ENCODE measurements at places on chromosomes 6 and 20.

DNA sequence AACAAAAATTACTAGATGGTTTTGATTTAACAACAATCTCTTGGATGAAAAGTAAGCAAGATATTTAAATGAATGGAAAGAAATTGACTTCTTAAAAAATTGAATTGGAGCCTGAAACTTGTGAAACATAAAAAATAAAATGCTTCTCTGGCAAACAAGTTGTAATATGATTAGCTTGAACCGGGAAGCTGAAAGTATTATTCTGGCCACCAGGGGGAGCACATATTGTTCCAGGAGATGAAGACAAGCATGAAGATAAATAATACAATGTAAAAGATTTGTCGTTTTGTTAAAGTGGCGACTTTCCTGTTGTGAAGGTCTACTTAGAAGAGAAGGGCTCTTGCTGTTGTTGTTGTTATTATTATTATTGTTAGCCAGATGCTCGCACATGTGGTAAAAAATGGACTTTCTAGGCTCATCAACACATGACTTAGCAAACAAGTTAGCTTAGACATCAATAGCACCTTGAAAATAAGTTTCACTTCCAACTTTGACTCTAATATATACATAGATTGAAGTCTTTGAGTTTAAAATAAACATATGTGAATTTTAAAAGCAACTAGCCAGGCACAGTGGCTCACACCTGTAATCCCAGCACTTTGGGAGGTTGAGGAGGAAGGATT is 14.2 kb downstream of the PAX1 start:
- DNase-seq = peak; percentile 41

GRCh38 chr6:151056230-151056907 is 183.4 kb upstream of the AKAP12 start:
- DNase-seq = no peak

DNA sequence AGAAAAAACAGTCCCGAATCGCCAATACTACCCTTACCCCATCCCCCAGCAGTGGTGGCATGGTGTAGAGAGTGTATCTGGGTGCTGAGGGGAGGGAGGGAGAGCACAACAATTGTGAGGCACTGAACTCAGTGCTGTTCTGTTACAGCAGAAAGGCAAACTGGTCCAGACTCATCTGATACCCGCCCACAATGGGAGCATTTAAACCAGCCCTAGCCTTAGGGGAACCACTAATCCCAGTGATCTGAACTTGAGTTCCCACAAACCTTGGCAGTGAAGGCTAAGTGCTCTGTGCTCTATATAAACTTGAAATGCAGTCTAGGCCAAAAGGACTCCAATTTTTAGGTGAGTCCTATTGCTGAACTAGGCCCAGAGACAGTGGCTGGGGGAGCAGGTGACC is 666.4 kb upstream of the PTCHD4 start:
- no peak for DNase-seq

- no peak for DNase-seq
Observed at GRCh38 chr6:21592953-21593352, 598 bp upstream of the SOX4 start.

- no peak for DNase-seq
Observed at GRCh38 chr6:41578217-41579087, 32.3 kb downstream of the FOXP4 start.

- DNase-seq = peak; percentile 33
Observed at GRCh38 chr6:1554476-1555310, 55.0 kb upstream of the FOXC1 start.

DNA sequence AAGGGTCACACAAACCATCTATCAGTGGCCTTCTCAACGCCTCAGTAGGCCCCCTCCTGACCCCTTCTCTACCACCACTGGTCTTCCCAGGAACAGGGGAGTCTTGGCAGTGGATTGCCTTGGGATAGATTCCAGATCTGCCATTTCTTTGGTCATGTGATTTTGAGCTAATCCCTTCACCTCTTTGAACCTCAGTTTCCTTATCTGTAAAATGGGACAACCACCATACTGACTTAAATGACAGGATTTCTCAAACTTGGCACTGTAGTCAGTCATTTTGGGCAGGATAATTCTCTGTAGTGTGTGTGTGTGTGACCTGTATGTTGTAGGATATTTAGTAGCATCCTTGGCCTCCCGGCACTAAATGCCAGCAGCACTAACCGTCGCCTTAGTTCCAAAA is 89.1 kb downstream of the CDH22 start:
- no peak for DNase-seq

DNA sequence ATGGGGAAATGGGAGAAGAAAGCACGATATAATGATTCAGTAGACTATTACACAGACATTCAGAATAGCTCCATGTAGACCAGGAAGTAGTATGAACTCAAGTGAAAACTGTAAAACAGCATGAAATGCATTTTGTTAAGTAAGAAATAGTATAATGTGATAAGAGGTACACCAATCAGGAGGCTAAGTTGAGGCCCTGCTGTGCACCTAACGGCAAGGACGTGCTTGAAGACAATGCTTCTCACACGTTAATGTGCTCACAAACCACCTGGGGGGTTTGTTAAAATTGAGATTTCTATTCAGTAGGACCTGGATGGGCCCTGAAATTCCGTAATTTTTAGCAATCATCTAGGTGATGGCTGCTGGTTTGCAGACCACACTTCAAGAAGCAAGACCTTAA is 178.9 kb upstream of the SULF2 start:
- DNase-seq = no peak

GRCh38 chr6:26223650-26224546 is 136.7 kb downstream of the HFE start:
- DNase-seq = no peak

DNA sequence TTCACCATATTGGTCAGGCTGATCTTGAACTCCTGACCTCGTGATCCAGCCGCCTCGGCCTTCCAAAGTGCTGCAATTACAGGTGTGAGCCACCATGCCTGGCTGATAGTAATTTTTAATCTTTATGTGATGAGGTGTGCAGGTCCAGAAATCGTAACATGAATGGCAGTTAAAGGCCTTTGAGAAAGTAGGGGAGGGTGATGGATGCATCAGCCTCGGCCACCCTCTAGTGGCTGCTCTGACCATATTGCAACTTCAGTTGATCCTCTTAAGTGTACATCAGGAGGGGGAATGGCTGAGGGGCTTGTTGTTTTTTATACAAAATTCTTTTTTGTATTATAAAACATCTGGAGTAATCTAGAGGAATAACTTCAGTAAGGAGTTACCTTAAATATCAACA is 193.0 kb downstream of the ZFAND3 start:
- DNase-seq = no peak

DNA sequence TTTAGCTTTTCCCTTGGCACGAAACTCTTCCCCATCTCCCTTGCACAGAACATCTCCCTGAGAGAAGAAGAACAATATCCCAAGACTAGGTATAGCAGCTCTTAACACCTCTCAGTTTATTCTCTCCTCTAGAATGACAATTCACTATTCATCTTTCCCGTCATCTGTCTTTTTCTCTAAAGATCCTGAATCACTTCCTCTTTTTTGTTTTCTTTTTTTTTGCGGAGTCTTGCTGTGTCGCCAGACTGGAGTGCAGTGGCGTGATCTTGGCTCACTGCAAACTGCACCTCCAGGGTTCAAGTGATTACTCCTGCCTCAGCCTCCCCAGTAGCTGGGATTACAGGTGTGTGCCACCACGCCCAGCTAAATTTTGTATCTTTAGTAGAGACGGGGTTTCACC is 574.4 kb upstream of the MAP3K7 start:
- no peak for DNase-seq

DNA sequence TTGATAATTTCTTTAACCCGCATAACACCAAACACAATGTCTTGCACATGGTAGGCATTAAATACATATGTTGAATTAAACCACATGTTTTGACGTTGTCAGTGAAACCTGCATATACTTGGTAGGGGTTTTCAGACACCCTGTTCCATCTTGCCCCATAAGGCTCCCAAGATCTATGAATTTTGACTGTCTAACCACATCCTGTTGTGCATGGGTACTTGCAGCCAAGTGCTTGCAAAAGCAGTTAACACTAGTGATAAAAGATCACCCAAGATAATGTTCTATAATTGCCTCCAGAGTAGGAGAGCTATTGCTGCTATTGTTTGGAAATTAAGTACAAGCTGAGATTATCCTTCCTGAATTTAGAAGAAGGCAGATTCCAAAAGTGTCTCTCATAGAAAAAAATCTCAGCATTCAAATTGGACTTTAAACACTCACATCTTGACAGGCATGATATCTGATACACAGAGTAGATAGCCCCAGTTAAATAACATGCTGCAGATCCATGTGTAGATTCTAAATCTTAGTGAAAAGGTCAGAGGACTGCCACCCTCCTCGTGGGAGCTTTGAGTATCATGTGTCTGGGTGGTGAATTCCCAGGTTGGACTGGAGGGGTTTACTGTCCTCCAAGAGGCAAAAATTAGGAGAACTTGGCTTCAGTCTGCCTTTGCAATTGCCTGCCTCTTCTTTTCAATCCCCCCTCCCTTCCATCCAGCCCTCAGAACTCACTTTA is 25.8 kb upstream of the CCN6 start:
- no peak for DNase-seq

- no peak for DNase-seq
Observed at GRCh38 chr6:168044521-168045130, 34.4 kb downstream of the FRMD1 start.

DNA sequence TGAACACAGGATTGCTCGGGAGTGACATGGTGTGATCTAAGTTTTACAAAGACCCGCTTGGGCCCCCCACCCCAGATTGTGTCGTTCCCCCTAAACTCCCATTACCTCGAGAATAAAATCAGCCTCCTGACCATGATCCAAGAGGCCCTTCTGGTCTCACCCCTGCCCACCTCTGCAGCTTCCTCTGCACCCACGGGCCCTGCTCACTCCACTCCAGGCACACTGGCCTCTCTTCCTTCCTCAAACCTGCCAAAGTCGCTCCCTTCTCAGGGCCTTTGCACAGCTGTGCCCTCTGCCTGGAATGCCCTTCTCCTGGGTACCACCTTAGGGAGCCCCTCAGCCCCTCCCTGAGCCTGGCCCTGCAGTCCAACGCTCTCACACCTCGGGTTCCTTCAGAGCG is 17.9 kb downstream of the TGM2 start:
- DNase-seq = no peak

DNA sequence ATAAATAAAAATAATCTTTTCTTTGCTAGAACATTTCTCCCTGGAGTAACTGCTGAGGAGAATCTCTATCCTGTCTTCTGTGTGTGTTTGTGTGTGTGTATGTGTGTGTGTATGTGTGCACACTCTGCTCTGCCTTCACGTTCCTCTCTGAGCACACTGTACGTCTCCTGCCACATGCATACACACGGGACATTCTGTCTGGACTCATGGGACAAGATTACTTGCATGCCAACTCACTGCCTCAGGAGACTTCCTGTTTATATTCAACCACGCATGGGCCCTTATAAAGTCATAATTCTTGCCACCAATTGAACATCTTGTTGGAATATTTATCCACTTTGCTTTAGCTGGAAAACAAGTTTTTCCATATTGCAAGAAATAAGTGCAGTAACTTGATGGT is 930.6 kb downstream of the KIF16B start:
- no peak for DNase-seq

GRCh38 chr6:106160189-106160588 is 74.1 kb downstream of the PRDM1 start:
- no peak for DNase-seq

DNA sequence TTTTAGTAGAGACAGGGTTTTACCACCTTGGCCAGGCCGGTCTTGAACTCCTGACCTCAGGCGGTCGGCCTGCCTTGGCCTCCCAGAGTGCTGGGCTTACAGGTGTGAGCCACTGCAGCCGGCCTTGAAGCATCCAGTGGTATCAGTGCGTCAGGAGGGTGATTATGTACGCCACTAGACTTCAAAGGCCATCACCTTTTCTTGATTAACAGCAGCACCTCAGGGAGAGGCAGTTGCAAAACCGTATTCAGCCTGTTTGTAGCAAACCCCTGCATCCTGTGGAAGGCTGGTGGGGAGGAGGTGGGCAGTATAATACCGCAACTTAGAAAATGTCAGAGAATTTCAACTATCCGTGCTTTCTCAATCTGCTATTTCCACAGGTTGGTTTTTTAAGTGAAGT is 27.3 kb upstream of the SHLD1 start:
- DNase-seq = no peak

GRCh38 chr6:34514593-34515472 is 41.3 kb downstream of the SPDEF start:
- no peak for DNase-seq

GRCh38 chr6:48542191-48542590 is 431.2 kb upstream of the PTCHD4 start:
- DNase-seq = no peak

DNA sequence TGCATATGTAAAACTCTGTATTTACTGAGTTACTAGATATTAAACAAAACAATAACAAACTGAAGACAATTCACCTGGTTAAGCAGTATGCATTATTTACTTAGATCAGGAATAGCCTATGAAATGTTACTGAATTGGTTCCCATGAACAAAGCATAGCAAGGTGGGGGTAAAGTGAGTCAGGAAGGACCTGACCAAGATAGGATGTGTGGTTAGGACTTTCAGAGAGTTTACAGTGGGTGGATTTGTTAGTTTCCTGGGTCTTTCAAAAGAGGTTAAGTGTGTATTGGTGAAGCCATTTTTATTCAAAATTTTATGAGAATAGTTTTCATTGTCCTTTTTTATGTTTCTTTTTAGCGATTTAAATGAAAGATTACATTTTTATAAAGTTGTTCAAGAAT is 32.9 kb downstream of the TBPL1 start:
- no peak for DNase-seq

GRCh38 chr20:32958574-32958973 is 45.7 kb downstream of the SUN5 start:
- DNase-seq = no peak

DNA sequence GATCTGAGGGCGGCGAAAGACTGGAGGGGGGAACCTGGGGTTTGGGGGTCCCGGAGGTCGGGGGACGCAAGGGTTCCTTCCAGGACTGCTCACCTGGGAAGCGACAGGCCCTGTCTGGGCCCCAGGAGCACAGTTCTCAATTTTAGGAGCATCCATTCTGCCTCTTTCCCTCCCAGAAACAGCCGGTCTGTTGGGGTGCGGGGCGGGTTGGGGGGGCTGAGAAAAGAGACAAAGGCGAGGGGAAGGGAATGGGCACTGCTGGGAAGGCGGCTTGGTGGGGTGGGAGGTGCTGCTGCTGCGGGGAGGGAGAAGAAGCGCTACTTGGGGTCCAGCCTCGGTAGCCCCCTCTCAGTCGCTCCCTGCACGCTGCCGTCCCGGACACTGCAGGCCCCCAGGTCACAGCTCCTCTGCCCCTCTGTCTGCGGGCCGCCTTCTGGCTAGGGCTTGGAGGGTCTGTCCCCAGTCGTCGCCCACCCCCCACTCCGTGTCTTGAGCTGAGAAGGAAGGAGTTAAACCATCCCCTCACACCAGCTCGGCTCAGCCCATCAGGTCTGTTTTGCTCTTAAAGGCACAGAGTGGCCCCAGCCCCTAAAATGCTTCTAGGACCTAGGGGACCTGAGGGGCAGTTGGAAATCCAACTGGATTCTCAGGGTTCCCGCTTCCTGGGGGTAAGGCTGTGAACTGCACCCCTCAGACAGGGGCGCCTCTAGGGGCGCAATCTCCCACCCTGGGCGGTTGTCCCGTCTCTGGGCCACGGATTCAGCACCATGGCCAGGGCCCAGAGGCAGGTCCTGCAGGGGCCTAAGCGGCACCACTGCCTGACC is 690 bp downstream of the GDAP1L1 start:
- DNase-seq = no peak

GRCh38 chr6:136073216-136073615 is 176.9 kb downstream of the MTFR2 start:
- no peak for DNase-seq

- DNase-seq = no peak
Observed at GRCh38 chr6:155341130-155341828, 27.0 kb upstream of the TFB1M start.
